Right ventricle myocardium inferior (tissue), 1 donor: ENCODE measurements at places on chromosomes 6 and 20. TPM values are rescaled to one million over a fixed set of nuclear protein-coding genes. Genes with fewer than 3 reads are reported as not detected.

RBBP8NL gene
- total RNA-seq, result not detected

GCLC gene
- total RNA-seq, result 26.7 TPM

PPIL6 gene
- total RNA-seq, result 4.5 TPM

LKAAEAR1 gene
- total RNA-seq, result not detected

ZNF334 gene
- total RNA-seq, result 0.57 TPM

PSORS1C2 gene
- total RNA-seq, result not detected

C6orf163 gene
- total RNA-seq, result 1.4 TPM

LAMA4 gene
- total RNA-seq, result 83.0 TPM

RIPOR2 gene
- 2.6 TPM for total RNA-seq

MTFR2 gene
- 0.32 TPM for total RNA-seq

ACSS1 gene
- 135 TPM for total RNA-seq

- no peak for DNase-seq
Measured at GRCh38 chr6:32111424-32112066, 2.4 kb upstream of the TNXB start.

DNA sequence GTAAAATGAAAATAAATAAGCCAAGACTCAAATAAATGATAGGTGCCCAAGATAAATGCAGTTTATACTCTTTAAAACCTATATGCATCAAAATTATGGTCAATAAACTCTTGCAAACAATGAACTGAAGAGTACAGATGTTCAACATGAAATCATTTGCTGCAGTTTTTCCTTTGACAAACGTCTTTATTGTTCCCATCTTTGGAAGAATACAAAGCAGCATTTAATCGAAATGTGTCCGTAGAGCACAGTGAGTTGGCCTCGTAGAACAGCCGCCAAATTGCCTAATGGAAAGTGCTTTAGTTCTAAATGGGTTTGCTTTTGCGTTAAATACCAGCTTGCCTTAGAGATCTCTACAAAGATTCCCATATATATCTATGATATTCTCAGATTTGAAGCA lies 447.4 kb downstream of the PKHD1 start:
- no peak for DNase-seq

- peak; percentile 84 for DNase-seq
Measured at GRCh38 chr20:62929051-62929538, 2.8 kb upstream of the DIDO1 start.

DNA sequence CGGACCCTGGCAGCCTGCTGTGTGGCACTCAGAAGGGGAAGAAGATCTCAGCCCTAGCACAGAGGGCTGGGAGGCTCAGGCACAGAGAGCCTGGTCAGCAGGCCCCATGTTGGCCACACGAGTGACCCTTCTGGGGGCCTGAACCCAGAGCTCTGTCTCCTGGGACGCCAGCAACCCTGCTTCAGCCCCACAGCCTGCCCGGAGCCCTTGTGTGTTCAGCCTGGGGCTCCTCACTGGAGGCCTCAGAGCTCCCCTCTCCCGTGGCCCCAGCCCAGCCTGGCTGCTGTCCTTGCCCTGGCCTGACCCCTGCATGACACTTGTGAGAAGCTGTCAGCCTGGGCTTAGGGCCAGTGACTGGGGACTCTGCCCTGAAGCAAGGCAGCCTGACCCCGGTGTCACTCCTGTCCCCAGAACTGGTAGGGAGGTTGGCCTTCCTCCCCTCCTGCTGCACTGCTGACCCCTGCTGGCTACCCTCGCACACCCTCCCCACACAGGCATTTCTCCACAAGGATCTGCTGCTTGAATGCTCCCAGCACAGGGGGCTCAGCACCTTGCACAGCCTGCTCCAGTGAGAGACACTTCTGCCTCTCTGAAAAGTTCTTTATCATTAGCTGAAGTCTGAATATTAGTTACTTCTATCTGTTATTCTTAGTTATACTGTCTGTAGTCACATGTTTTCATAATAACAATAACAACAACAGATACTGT lies 15.4 kb upstream of the IP6K3 start:
- DNase-seq, result peak; percentile 91

DNA sequence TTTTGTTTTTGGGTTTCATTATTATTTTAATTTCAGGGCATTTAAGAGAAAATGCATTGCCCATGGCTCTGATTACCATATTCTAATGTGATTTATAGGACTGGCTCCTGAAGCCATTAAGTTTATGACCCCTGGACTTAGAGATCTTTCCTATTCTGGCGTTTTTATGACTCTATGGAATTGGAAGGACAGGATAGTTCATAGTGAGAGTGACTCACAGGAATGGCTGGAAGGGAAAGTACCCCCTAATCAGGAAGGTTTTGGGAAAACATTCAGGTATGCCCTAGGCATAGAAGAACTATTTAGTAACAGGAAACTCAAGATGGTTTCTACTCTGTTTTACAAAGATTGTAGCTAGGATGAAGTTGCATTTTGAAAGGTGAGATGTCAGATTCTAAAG lies 108.6 kb upstream of the SLC2A12 start:
- no peak for DNase-seq

- DNase-seq, result no peak
Measured at GRCh38 chr20:54093423-54094267, 23.3 kb upstream of the BCAS1 start.

DNA sequence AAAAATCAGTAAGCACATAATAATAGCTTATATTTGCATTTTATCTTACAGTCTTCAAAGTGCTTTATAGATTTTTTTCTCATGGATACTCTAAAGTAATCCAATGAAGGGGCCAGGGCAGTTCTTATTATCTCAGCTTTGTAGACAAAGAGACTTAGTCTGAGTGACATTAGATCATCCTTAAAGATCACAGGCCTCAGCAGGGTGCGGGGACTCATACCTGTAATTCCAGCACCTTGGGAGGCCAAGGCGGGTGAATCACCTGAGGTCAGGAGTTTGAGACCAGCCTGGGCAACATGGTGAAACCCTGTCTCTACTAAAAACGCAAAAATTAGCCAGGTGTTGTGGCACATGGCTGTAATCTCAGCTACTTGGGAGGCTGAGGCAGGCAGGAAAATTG lies 14.5 kb downstream of the FERMT1 start:
- DNase-seq, result no peak

DNA sequence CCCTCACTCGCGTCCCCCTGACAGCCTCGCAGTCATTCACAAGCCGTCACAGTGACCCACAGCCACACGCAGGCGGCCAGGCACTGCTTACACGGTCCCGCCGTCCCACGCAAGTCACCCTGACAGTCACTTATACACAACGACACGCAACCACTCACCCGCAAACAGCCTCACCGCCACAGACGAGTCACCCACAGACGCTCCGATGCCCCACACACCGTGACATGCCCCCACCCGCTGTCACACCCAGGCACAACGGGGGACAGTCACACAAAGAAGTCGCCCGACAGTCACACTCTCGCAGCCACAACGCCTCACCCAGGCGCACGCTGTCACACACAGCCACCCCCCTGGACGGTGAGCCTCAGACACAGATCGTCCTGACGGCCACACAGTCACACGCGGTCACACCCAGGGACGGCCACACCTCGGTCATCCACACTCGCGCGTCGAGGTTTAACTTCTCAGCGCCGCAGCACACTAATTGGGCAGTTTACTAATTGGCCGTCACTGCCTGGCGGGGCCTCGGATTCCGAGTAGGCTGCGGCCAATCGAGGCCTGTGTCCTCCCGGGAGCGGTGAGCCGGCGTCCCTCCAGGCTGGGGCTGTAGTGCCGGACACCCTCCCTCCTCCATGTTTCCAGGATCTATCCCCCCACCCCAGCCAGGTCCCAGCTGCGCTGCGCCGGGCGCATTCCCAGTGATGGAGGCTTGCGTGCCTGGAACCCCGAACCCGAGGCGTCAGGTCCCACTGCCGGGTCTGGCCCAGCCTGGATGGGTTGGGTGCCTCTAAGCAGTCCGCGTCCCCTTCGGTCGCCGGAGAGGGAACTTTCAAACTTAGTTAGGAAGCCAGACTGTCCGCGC lies 790 bp downstream of the TOX2 start:
- peak; percentile 69 for DNase-seq

DNA sequence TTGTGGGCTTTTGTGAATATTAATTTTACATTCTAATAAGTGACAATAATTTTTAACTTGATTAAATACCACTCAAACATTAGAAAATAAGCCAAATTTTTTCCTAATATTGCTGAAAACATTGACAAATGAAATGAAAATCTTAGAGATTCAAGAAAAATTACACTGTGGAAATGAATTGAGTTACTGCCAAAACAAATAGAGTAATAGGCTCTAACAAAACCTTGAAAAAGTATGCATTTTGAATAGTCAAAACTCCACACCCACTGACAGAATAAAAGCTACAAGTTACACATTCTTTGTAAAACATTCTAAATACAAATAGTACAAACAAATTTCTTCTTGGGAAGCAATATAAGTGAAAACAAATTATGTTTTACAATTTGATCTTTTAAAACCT lies 5.9 kb downstream of the TBX18 start:
- no peak for DNase-seq

- DNase-seq, result peak; percentile 83
Measured at GRCh38 chr20:62136283-62137091, 6.7 kb downstream of the PSMA7 start.

- DNase-seq, result no peak
Measured at GRCh38 chr6:28082939-28083338, 2.6 kb downstream of the ZNF165 start.

- no peak for DNase-seq
Measured at GRCh38 chr6:29146179-29146578, 24.5 kb upstream of the OR2J2 start.

- no peak for DNase-seq
Measured at GRCh38 chr6:52725535-52726192, 37.6 kb downstream of the GSTA2 start.

- DNase-seq, result no peak
Measured at GRCh38 chr20:49297605-49298530, 20.0 kb upstream of the ZNFX1 start.

- no peak for DNase-seq
Measured at GRCh38 chr20:3890398-3890751, 1.2 kb downstream of the PANK2 start.

DNA sequence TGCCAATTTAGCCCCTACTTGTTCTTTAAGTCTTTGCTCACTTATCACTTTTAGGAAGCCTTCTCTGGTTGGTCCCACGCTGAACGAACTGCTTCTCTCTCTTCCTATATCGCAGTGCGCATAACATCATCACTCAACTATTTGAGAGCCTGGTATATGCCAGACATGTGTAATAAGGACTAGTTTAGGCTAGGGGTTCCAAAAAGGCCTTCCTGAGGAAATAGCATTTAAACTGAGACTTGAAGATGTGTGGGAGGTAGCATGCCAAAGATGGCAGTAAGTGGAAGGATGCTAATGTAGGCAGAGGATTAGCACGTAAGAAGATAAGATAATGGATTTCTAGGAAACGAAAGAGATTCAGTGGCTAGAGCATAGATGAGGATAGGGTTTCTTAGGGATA lies 4.8 kb downstream of the CCDC28A start:
- DNase-seq, result no peak

DNA sequence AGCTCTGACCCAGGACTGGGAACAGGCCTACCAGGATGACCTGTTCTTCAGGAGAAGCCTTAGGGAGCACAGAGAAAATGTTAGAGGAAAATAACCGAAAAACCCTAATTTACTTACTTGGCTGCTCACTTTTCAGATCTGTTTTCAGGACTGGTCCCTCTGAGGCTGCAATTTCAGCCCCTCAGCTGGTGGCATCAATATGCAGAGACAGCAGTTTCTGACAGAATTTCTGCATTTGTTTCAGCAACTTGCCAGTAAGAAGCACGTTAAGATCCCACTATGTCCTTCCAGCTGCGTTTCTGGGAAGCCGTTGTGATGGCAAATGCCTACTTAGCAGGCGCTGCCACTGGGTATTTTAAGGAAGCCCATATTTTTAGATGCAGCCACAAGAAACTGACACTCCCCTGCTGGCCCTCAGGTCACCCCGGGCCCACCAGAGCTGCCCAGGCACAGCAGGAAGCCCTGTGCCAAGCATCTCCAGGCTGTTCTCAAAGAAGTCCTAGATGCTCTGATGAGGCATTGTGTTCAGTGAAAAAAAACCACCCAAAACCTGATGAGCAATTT lies 7.5 kb downstream of the YTHDF1 start:
- DNase-seq, result no peak

- no peak for DNase-seq
Measured at GRCh38 chr6:112690497-112691202, 343.5 kb downstream of the RFPL4B start.

DNA sequence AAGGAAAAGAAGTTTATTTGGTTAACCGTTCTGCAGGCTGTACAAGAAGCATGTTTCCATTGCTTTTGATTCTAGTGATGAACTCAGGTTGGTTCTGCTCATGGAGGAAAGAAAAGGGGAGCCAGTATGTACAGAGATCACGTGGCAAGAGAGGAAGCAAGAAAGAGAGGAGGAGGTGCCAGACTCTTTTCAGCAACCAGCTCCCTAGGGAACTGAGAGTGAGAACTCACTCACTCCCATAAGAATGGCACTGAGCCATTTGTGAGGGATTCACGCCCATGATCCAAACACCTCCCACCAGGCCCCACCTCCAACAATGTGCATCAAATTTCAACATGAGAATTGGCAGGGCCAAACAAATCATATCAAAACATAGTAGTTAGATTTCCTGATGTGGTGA lies 649.1 kb downstream of the EPM2A start:
- DNase-seq, result no peak

DNA sequence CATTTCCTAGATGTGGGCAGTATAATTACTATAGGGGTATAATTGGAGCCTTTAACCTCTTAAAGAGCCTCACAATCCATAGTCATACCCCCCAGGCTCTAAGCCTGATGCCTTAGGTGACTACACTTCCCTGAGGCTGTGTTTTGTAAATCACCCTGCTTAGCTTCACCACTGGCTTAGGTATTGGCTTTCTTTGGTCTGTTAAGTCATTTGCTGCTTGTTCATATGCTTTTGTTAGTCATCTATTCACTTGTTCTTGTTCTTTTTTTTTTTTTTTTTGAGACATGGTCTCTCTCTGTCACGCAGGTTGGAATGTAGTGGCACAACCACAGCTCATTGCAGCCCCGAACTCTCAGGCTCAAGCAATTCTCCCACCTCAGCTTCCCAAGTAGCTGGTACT lies 26.7 kb downstream of the KAT14 start:
- DNase-seq, result no peak

- peak; percentile 92 for DNase-seq
Measured at GRCh38 chr6:108557494-108558371, 3.0 kb upstream of the FOXO3 start.

DNA sequence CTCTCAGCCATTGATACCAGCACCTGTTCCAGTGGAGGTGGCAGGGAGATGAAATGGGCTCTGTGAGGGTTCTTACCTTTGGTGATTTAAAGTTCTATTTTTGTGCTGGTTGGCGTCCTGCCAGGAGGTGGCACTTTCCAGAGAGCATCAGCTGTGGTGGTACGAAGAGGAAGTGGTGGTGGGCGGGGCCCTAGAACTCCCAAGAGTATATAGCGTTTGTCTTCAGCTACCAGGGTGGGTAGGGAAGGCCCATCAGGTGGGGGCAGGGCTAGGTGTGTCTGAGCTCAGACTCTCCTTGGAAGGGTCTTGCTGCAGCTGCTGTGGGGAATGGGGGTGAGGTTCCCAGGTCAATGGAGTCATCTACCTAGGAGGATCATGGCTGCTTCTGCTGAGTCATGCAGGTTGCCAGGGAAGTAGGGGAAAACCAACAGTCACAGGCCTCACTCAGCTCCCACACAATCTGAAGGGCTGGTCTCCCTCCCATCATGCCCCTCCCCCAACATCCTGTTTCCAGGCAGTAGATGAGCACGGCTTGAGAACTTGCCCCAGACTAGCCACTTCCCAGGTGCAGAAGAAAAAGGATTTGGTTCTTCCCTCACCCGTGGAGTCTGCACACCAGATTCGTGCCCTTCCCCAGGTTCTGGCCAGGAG lies 46.6 kb downstream of the MOXD1 start:
- DNase-seq, result no peak

- DNase-seq, result no peak
Measured at GRCh38 chr6:168517742-168518347, 76.9 kb downstream of the SMOC2 start.

- no peak for DNase-seq
Measured at GRCh38 chr6:125101631-125102030, 51.9 kb upstream of the TPD52L1 start.
